ENCODE measurements at places on chromosomes 11 and 22.
A peak's percentile ranks its signal among the peaks of the same experiment; 100 is the strongest.

DNA sequence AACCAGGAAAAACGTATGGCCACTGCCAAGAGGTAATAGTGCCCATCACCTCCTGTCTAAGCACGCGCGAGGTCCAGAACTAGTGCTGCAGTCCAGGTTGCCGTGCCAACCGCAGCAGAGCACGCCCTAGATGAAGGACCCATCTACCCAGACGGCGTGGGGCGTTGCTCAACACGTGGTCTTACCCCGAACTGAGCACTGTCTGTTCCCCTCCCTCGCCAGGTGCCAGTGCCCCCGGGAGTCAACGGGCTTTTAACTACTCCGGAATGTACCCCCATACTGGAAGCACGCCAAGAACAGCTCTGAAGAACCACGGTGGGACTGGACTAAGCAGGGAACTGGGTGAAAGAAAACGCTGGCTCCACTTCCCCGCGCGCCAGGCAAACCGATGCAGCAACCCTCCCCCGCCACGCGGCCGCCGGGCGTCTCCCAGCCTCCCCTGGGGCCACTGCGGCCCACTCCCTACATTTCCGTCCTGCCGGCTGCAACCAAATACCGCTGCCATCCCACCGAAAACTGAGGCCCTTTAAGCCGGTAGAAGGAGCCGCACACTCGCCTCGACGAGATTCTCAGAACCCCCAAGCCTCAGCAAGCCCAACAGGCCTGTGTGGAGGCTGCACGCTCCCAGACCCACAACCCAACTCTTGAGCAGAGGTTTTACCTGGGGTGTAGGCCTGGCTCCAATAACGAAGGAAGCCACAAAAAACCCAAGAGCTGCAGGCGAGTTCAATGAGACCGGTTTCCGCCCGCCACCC lies at the start of gene HSPA8:
Gene HSPA8, minus strand, starts transcription at position 734 of the 755 bp plus-strand sequence. CDS start 812 bp downstream, outside the sequence.
- no peak for DNase-seq

GRCh38 chr22:43481568-43482317 lies 69.9 kb downstream of the MPPED1 start:
- DNase-seq = no peak

DNA sequence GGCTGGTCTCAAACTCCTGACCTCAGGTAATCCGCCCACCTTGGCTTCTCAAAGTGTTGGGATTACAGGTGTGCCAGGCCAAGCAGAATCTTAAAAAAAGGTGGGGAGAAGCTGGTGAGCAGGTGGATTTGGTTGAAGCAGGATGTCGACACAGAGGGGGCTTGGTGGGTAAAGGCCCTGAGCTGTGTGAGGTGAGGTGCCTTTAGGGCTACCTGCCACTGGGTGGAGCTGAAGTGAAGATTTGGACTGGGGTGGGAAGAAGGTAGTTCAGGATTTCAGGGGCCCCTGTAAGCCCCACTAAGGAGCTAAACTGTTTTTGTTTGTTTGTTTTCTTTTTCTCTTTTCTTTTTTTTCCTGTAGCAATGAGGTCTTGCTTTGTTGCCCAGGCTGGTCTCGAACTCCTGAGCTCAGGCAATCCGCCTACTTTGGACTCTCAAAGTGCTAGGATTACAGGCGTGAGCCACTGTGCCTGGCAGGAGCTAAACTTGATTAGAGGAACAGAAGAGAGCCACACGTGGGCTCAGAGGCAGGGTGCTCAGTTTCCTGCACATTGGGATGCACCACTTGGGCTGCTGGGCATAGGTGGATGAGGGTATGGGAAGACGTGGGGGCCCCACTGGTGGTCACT lies 6.0 kb downstream of the P2RX6 start:
- no peak for DNase-seq

GRCh38 chr11:112177589-112177988 lies 2.3 kb downstream of the BCO2 start:
- no peak for DNase-seq

DNA sequence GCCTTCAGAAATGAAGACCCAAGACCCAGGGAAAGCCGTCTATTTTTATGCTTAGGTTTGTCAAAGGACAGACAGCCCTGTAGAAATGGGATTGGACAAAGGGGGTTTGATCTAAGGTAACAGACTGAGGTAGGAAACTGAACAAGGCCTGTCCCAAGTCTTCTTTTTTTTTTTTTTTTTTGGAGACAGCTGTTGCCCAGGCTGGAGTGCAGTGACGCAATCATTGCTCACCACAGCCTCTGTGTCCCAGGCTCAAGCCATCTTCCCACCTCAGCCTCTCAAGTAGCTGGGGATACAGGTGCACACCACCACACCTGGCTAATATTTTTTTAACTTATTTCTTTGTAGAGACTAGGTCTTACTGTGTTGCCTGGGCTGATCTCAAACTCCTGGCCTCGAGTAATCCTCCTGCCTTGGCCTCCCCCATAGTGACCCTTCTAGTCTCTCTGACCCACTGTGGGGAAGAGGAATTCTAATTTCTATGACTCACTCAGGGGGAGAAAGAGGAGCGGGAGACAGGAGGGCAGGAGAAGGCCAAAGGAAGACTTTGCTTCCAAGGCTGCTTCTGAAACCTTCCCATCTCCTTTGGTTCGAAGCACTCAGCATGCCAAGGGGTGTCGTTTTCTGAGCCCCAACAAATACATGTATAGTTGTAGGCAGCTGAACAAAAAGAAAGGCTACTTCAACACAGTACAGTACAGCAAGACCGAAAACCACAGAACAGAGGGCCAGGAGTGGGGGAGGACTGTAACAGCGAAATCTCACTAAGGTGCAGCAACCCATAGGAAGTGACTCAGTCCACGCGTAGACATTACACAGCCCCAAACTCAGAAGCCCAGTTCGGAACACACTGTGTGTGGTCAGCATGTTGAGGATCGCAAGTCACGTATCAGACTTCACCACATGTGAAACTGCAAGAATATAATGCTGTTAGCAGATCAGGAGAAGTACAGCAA lies 872 bp downstream of the TMA7B start:
- DNase-seq = no peak

- DNase-seq = no peak
Measured at GRCh38 chr22:35837101-35837727, 119.5 kb downstream of the APOL5 start.

- no peak for DNase-seq
Measured at GRCh38 chr11:38438091-38438490, 1840.1 kb upstream of the RAG2 start.

DNA sequence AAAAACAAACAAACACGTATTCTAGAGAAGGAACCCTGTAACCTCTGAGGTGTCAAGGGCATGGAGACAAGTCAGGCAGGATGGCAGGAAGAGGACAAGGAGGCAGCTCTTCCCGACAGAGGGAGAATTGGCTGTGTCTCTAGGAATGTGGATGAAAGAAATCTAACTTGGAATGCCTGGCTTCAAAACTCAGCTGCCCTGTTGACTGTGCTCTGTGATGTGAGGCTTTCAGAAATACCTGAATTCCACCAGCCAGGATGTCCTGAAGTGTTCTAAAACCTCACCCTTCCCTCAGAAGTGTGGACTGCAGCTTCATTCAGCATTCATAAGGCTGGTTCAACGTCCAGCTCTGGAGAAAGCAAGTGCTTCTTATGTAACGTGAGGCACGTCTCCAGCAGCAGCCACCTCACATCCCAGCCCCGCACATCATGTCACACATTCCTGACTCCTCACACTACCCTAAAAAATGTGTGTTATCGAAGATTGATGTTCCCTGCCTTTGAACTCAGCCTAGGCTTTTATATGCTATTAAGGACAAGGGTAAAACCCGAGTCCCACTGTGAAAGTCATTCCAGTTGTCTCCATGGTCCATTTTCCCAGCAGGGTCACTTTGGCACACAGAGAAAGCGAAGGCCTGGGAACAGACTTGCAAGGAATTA lies 398.9 kb downstream of the ETS1 start:
- peak; percentile 19 for DNase-seq

GRCh38 chr11:91158891-91159537 lies 936.2 kb upstream of the CHORDC1 start:
- DNase-seq = no peak

- no peak for DNase-seq
Measured at GRCh38 chr22:37880668-37881440, 25.2 kb upstream of the MICALL1 start.

- peak; percentile 95 for DNase-seq
Measured at GRCh38 chr11:58579192-58580129, 598 bp downstream of the ZFP91 start.

- no peak for DNase-seq
Measured at GRCh38 chr11:128565881-128566280, 21.5 kb downstream of the ETS1 start.

GRCh38 chr11:91871791-91872190 lies 352.8 kb upstream of the FAT3 start:
- no peak for DNase-seq

DNA sequence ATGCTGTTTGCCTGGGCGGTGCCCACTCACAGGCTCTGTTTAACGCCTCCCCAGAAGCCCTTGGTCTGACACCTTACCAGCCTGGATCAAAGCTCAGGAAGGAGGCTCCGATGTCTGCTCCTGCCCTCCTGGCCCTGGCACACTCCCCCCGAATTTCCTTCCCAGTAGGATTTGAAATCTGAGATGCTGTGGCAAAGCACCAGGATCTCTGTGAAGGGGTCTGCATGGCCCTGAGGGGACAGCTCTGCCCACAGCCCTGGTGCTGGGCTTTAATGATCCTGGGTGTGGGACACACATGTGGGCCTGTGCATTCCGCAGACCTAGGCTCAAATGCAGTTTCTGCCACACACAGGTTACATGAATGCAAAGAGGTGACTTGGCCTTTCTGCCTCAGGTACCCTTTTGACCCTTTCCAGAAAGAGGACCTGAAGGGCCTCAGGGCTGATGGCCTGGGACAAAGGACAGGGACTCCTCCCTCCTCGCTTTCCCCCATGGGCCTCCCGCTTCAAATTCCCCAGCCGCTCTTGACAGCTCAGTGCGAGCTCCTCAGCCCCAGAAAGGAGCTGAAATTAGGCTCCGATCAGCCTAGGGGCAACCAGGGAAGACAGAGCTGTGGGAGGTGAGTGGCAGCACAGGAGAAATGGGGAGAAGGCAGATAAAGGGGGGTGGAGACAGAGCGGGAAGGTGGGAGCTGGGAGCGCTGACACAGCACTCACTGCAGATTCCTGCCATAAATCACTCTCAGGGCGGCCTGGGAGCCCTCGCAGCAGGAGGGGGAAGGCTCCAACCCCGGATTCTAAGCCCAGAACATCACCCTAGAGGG lies 41.3 kb downstream of the TRIM29 start:
- peak; percentile 81 for DNase-seq

- DNase-seq = peak; percentile 73
Measured at GRCh38 chr11:45872651-45873356, 12.6 kb upstream of the MAPK8IP1 start.

DNA sequence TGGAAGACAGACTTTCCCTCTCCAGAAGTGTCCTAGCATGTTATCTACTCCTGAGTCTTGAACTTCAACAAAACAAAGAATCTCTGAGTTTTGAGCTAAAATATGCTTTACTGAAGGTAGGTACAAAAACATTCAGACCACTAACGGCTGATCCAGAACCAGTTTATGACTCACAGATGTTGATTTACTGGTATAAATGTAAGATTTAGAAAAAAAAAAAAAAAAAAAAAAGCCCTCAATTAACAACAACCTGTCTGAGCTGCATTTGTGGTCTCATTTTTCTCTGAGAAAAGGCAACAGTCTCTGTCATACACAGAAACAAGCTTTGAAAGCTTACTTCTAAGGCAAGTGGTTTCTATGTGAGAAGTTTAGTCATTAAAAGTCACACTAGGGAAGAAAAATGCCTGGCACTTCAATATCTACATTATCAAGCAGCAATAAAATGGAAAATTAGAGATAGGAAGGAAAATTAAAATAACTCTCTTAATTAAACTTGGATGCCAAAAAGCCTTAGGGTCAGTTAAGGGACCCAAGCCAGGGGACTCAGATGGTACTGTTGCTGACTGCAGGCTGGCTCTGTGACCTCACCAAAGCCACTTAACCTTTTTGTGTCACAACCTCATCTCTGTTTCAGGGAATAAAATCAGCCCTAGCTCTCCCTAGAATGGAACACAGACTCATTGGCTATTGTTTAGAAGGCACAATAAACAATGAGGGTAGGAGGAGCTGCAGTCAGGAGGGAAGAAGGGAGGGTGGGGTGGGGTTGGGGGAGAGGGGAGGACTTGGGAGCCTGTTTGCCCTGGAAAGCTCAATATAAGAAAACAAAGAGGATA lies 61.7 kb downstream of the ETS1 start:
- no peak for DNase-seq

DNA sequence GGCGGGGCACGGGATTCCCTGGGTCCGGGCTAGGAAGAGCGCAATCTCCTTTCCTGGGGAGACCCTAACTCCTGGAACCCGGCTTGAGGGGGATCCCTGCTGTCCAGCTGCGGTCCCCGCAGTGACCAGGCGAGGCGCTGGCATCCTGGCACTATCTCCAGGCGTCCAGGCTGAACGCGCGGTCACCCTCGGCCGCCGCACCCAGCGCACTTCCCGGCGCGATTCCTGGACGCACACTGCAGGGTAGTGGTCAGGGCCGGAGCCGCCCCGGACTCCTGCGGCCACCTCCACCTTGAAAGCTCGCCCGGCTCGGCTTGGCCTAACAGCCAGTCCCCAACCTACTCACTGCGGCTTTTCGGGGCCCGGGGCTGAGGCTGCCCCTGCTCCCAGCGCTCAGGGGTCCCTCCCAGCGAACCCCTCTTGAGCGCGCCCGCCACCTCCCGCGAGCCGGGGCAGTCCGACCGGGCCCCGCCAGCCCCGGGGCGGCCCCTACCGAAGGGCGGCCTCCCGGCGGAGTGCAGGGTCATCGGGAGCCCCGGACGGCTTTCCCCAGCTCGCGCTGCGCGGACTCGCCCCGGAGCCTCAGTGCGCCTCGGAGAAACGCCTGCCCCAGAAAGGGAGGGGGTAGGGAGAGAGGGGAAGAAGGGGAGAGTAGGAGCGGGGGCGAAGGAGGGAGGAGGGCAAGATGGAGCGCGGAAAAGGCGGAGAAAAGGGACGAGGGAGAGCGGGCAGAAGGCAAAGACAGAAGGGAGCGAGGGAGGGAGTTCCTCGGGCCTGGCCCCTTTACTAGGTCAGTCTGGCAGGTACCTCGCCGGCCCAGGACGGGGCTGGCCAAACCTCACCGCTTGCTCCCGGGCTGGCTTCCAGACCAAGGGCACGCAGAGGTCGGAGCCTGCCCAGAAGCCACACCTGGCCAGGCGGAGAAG lies 1.0 kb downstream of the POU2AF3 start:
- DNase-seq = peak; percentile 81

DNA sequence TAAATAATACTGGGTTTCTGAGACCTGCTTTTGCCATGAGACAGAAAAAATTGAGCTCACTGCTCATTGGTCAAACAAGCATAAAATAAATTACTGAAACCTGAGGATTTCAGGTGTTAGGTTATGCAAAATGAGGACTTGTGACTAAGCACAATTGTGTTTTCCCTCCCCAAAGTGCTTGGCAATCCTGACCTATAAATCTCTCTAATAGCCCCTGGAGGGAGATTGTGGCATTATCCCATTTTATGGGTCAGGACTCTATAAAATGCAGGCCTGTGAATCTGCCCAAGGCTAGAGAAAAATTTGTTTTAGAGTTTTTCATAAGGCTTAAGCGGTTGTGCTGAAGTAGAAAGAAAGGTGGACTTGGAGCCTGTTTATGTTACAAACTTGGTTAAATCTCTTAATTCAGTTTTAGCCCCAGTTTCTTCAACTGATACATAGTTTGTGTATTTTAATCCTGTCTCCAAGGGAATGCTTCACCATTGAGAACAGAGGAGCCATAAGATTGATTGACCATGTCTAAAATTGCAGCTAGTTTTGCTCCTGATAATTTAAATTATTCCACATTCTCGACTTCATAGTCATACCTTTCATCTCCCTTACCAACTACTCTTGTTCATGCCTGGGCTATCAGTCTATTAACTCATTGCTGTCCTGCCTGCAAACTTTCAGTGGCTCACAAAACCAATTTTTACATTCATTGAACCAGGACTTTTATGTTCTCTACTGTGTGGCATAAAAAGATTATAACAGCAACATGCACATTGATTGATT lies 63.6 kb upstream of the LRRC4C start:
- no peak for DNase-seq

- no peak for DNase-seq
Measured at GRCh38 chr11:16779436-16779835, 41.0 kb downstream of the C11orf58 start.

Measured in kidney (tissue), 22 donors.